ENCODE measurements at places on chromosomes 4 and X.

GRCh38 chr4:105624530-105624929 is 72.1 kb downstream of the ARHGEF38 start:
- DNase-seq: no peak

- DNase-seq: no peak
Measured at GRCh38 chr4:94504545-94504944, 52.8 kb downstream of the PDLIM5 start.

GRCh38 chr4:72366601-72367000 is 202.4 kb downstream of the ADAMTS3 start:
- no peak for DNase-seq

- no peak for DNase-seq
Measured at GRCh38 chr4:60905162-60905561, 295.0 kb upstream of the ADGRL3 start.

GRCh38 chrX:6983207-6983955 is 164.1 kb upstream of the STS start:
- no peak for DNase-seq

GRCh38 chr4:94507708-94508107 is 56.0 kb downstream of the PDLIM5 start:
- DNase-seq: peak; percentile 18

GRCh38 chrX:148929686-148930085 is 429.3 kb downstream of the AFF2 start:
- DNase-seq: no peak

GRCh38 chrX:109936114-109936513 is 66.8 kb upstream of the TMEM164 start:
- DNase-seq: no peak

- no peak for DNase-seq
Measured at GRCh38 chr4:140947506-140947905, 185.8 kb downstream of the RNF150 start.

DNA sequence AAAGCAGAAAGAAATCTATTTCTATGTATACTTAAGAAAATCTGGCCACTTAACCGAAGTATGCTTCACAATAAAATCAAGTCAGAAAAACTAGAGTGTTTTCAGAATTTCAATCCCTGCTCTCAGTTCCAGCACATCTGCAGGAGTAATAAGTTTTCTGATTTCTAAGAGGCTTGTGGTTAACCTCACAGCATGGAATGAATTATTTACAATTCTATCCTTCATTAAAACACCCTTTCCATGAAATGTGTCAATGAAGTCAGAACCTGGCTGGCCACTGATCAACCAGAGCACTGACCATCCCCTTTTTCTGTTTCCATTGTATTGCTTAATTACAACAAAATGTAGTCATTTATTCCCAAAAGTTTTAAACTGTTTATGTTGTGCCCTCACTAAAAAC is 781.4 kb upstream of the INTU start:
- DNase-seq: no peak

GRCh38 chr4:16583764-16584163 is 314.7 kb downstream of the LDB2 start:
- no peak for DNase-seq

- DNase-seq: no peak
Measured at GRCh38 chr4:23033796-23034195, 341.1 kb downstream of the GBA3 start.

- DNase-seq: no peak
Measured at GRCh38 chr4:109046471-109047201, 255.8 kb downstream of the COL25A1 start.

DNA sequence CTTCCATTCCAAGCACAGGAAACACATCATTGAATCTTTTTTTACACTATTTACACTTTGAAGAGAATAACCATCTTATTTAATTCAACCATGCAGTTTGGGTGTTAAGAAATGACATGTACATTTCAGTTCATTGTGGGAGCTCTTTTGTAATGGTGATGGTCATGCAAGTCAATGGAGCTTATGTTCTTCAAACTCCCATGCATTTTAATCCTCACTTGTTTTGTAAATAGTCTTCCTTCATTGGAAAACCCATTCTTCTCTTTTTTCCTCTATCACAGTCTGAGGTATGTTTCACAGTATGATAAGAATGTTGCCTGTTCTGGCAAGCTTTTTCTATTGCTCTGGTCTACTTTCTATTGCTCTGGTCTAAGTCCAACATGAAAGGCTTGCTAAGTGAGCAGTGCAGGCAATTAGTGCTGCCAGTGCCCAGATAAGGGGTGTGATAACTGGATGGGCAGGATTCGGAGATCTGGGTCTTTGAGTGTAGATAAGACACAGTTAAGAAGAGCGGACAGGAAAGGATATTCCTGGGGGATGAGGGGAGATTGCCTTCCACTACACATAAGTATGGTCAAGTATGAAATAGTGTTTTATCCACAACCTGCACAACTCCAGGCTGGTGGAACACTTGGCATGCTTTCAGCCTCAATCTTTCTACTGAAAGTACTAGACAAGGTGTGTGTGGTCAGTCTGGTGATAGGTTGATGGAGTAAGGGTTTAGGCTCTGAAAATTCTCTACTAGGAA is 17.1 kb downstream of the AFP start:
- no peak for DNase-seq

DNA sequence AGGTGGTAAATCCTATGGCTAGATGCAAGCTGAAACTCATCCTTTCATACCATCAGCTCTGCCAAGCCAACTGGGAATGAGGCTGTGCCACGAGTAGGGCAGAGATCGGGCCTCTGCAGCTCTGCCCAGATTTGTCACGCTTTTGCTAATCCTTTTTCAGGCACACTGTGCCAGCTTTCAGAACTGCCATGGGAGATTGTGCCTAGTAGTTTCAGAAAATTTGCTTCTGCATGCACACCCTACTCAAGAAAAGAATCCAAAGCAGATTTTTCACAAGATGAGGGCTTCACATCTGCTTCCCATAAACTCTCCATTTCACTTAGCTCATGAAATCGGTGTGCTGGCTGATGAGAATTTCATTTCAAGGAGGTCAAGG is 3.3 kb upstream of the ADH7 start:
- DNase-seq: no peak

GRCh38 chr4:159864337-159864736 is 761.5 kb downstream of the RAPGEF2 start:
- DNase-seq: no peak

DNA sequence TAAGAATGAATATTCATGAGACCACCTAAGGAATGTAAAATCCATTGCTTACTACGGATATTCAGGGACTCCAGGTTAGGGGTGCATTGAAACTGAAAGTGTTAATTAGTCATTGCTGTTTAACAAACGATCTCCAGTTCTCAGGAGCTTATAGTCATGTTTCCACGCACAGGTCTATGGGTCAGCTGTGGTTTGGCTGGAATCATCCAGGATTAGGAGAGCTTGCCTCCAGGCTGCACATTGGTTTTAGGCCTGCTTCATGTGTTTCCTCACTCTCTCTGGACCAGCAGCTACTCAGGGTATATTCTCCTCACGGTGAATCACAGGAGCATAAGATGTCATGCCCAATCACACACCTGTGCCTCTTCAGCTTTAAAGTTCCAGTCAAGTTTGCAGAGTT is 98.9 kb downstream of the ATXN3L start:
- no peak for DNase-seq

DNA sequence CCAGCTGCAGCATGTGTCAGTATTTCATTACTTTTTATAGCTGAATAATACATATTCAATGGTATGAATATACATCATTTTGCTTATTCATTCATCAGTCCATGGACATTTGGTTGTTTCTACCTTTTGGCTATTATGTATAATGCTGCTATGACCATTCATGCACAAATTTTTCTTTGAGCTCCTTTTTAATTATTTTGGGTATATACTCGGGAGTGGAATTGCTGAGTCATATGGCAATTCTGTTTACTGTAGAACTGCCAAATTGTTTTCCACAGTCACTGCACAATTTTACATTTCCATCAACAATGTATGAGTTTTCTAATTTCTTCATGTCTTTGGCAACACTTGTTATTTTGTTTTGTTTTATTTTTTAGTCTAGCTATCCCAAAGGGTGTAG is 405.9 kb upstream of the PITX2 start:
- no peak for DNase-seq

GRCh38 chr4:112563431-112564200 is 47.6 kb upstream of the NEUROG2 start:
- DNase-seq: no peak

GRCh38 chr4:178296669-178297068 is 854.4 kb upstream of the AGA start:
- DNase-seq: no peak

DNA sequence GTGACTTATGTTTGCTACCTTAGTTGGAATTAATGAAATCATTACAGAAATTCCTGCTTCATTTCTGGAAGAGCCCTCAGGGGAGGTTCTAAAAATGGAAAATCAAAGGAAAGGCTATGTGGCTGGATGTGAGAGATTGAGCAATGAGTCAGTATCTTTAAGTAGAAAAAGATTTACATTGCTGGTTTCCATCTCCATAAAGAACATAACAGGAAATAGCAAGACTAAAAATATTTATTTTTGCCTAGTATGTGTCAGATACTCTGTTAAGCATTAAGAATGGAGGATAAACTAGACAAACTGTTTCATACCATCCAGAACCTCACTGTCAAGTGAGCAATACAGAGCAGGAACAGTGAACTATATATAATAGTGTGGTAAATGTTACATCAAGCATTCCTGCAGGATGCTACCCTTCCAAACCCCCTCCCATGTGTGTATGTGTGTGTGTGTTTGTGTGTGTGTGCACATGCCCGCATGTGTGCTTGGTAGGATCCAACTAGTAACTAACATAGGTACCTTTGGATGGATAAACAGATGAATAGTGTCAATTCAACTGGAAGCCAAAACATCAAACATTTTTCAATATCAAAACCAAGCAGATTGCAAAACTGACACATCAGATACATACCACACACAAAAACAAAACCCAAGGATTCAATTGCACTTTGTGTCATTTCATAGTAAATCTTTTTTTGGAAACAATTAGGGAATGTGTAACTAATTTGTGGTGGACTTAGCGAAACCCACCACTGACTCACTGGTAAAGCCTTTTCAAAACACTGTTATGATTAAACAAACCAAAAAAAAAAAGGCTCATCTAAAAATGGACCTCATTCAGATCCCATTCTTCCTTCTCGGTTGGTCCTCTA is 223.4 kb downstream of the SHROOM3 start:
- no peak for DNase-seq

DNA sequence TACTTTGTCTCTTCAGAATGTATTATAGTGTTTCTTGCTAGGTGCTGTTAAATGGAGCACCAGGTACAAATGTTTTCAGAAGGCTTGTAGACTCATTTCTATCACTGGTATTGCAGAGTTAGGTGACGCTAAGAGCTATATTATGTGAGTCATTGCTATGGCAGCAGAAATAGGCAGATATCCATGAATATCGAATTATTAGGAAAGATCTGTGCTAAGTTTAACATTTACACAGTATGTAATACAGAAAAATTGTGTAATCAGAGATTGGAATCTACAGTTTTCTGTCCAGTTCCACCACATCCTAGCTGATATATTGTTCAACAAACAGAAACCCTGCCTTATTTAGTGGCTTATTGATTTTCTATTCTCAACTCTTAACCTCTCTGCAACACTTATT is 1025.5 kb downstream of the STIM2 start:
- DNase-seq: no peak

GRCh38 chr4:9143421-9144080 is 26.7 kb upstream of the FAM90A26 start:
- no peak for DNase-seq

GRCh38 chr4:102348701-102349100 is 3.4 kb upstream of the SLC39A8 start:
- no peak for DNase-seq

DNA sequence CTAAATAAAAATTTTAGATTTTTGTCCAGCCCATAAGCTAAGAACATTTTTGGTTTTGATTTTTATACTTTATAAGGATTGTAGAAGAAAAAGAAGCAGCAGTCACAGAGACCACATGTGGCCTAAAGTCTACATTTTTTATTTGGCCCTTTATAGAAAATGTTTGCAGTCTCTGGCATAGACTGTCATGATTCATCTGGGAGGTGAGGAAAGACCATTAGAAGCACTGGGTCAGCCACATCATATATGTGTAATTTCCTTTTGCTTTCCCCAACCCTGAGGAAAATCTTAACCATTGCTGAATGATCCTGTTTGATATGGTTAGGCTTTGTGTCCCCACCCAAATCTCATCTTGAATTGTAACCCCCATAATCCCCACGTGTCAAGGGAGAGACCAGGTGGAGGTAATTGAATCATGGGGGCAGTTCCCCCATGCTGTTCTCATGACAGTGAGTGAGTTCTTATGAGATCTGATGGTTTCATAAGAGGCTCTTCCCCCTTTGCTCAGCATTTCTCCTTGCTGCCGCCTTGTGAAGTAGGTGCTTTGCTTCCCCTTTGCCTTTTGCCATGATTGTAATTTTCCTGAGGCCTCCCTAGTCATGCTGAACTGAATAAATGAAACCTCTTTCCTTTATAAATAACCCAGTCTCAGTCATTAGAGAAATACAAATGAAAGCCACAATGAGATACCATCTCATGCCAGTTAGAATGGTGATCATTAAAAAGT is 12.1 kb upstream of the COPS4 start:
- no peak for DNase-seq

GRCh38 chrX:136666088-136666487 is 18.1 kb downstream of the CD40LG start:
- DNase-seq: no peak

DNA sequence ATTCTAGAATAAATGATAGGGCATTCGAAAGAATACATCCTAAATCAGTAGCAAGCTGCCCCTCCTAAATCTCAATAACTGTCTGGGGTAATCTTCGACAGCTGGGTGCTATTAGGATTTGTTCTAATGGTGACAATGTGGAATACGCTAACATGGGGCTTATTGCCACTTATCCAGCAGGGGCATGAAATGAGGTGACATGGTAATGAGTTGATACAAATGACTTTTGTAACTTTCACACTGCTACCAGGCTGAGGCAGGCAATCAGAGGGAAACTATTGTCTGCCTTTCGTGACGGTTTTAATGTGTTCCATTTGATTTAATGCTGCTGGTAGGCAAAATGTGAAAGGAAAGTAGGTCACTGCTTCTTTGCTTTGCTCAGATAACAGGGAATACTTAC is 1047.4 kb upstream of the PABPC4L start:
- no peak for DNase-seq

DNA sequence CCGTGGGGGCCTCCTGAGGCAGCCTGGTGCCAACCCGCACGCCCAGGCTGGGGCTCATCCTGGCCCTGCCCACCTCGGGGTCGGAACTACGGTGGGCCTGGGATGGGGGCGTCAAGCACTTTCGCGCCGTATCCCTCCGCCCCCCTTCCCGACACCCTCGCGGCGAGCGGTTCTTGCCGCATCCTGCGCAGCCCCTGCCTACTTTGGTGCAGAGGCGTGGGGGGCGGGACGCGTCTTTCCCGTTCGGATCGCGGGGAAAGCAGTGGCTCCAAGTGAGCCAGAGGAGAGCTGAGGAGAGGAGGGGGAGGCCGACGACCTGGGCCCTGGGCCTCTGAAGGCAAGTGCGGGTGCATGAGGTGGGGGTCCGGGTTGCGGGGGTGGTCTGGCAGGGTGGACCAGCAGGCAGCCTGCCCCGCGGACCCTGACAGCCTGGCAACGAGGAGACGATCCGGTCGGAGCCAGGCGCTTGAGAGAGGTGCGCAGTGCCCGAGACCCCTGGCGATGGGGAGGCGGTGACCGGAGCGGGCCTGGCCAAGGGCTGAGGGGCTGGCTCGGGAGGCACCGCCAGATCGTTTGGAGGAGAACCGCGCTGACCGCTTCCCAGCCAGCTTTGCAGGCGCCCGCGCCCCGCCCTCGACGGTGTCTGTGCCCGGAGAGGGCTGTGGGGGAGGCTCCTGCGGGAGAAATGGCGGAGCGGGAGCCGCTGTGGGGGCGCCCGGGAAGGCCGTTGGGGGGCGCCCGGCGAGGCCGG is at the start of gene GPRASP2:
Gene GPRASP2 (plus strand): TSS at position 233 of the 751 bp plus-strand sequence. CDS start 2,422 bp downstream, outside the sequence.
- peak; percentile 41 for DNase-seq

- no peak for DNase-seq
Measured at GRCh38 chrX:107273795-107274194, 67.4 kb downstream of the DNAAF6 start.
